ENCODE measurements at places on chromosomes 6 and 20.

GRCh38 chr6:168384045-168385036 is 56.6 kb upstream of the SMOC2 start:
- H3K4me1 ChIP-seq, result no peaks in the 10 kb centered on the region
- no peak overlapping the region for H3K4me3 ChIP-seq
- H3K27me3 ChIP-seq, result no peaks in the 10 kb centered on the region
- H3K27ac ChIP-seq, result no peak overlapping the region

DNA sequence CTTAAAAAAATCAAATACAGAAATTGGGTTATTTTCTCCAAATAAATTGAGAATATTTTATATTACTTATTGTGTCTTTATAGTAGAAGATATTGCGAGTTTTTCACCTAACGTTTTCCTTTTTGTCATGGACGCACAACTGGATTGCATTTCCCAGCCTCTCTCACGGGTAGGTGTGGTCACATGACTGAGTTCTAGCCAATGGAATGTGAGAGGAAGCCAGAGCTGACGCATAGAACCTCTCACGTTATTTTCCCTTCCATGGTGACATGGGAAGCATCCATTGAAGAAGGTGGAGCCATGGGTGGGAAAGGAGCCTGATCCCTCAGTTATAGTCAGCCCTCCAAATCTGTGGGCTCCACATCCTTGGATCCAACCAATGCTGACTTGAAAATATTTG is 155.9 kb upstream of the UST start:
- no peak overlapping the region for H3K27ac ChIP-seq
- peaks cover 5% of the 10 kb centered on the region for H3K4me1 ChIP-seq
- H3K36me3 ChIP-seq, result no peaks in the 10 kb centered on the region
- H3K27me3 ChIP-seq, result no peaks in the 10 kb centered on the region
- H3K4me3 ChIP-seq, result no peak overlapping the region
- DNase-seq, result no peak

DNA sequence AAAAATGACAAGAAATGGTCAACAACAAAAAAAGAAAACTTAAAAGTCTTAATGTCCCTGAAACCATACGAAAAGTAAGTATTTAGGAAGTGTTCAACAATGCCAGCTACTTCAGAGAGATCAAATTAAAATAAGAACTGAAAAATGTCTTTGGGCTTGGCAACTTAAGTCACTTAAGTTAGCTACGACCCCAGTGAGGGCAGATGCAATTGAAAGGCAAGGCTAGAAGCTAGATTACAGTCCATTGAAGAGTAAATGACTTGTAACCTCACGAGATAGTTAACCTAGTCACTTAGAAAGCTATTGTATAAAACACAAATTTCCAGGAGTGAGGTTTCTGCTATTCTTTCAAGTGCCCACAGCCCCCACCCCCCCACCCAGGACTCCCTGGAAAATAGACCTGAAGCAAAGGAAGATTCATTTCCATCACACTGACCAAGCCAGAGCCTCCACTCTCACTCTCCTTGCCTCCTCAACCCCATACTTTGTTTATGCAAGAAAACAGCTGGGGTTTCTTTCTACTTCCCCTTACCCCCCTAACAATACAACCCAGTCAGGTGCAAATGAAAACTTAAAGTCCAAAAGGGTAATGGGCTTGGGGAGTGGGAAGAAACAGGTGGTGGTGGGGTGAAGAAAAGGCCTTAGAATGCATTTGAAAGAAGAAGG is 14.6 kb downstream of the RTN4IP1 start:
- no peaks in the 10 kb centered on the region for H3K27me3 ChIP-seq
- H3K36me3 ChIP-seq, result no peaks in the 10 kb centered on the region
- no peak overlapping the region for H3K4me3 ChIP-seq
- H3K27ac ChIP-seq, result no peak overlapping the region
- H3K4me1 ChIP-seq, result peaks cover 8% of the 10 kb centered on the region

DNA sequence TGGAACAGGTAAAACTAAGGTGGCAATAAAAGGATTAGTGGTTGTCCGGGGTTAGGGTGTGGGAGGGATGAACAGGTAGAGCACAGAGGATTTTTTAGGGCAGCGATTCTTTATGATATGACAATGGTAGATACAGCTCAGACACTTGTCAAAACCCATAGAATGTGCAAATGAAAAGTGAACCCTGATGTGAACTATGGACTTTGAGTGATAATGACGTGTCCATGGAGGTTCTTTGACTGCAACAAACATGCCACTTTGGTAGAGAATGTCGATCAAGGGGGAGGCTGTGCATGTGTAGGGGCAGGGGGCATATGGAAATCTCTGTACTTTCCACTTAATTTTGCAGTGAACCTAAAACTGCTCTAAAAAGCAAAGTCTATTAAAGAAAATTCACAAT is 100.7 kb downstream of the LAMP5 start:
- H3K4me3 ChIP-seq, result no peak overlapping the region
- H3K27me3 ChIP-seq, result no peaks in the 10 kb centered on the region
